A549 treated with CpdA at 1 μM for 4 hours (cell line): ENCODE measurements at places on chromosomes 2 and 18. TPM values are rescaled to one million over a fixed set of nuclear protein-coding genes. Genes with fewer than 3 reads are reported as not detected.

RPRM gene
- total RNA-seq, result 0.05 TPM in 1 of 5 replicates, not detected in the others

L3MBTL4 gene
- total RNA-seq, result not detected in 5 replicates

GALNT5 gene
- 2.8 to 3.1 TPM (median 2.8 TPM) in 5 replicates for total RNA-seq

CD8A gene
- total RNA-seq, result 0.20 to 0.39 TPM (median 0.25 TPM) in 5 replicates

UGT1A3 gene
- 0.08 to 0.23 TPM (median 0.13 TPM) in 3 of 5 replicates, not detected in the others for total RNA-seq
